B cell (primary cell): ENCODE measurements at places on chromosomes 1 and 21. TPM values are rescaled to one million over a fixed set of nuclear protein-coding genes. Genes with fewer than 3 reads are reported as not detected.

CYP4Z1 gene
- total RNA-seq, result not detected in 2 replicates

DNA sequence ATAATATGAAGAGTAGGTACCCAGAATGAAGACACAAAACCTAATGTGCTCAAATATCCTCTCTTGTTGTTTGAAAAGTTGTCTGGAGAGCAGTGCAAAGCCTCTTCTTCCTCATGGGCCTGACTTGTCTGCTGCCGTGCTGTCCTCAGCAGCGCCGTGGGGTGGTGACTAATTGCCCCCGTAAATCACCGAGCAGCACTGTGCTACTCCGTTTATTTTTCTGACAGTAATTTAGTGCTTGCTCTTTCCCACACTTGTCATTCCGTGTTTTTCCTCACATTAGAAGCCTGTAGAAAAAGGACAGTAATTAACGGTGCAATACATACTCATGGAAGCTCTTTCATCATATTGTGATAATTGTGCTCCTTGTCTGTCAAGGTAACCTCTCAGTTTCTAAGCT lies 114.8 kb upstream of the BARHL2 start:
- peak; percentile 18 for DNase-seq

GRCh38 chr1:163102590-163102989 lies 33.4 kb downstream of the RGS4 start:
- DNase-seq, result no peak

DNA sequence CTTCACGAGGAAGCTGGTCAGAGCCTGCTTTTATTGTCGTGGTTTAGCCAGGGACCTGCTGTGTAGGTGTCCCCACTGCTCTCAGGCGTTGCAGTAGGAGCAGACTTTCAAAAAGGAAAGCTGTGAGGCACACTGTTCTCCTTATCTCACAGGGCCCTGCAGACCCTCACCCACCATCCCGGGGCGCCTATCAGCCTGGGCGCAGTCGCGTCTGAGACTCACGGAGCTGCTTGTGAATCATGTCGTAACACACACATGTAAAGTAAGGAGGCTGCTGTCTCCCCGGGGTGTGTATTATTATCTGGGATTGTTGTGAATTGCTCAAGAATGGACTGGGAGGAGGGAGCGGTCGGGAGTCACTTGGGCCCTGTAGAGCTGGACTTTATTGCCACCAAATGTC lies 17.4 kb downstream of the AJAP1 start:
- no peak for DNase-seq

GRCh38 chr1:33516891-33517567 lies 44.6 kb downstream of the ZSCAN20 start:
- DNase-seq, result no peak

- no peak for DNase-seq
These were observed 10.4 kb downstream of the KLHDC7A start for GRCh38 chr1:18491168-18491567.
